ENCODE measurements at places on chromosomes 1 and 21.

DNA sequence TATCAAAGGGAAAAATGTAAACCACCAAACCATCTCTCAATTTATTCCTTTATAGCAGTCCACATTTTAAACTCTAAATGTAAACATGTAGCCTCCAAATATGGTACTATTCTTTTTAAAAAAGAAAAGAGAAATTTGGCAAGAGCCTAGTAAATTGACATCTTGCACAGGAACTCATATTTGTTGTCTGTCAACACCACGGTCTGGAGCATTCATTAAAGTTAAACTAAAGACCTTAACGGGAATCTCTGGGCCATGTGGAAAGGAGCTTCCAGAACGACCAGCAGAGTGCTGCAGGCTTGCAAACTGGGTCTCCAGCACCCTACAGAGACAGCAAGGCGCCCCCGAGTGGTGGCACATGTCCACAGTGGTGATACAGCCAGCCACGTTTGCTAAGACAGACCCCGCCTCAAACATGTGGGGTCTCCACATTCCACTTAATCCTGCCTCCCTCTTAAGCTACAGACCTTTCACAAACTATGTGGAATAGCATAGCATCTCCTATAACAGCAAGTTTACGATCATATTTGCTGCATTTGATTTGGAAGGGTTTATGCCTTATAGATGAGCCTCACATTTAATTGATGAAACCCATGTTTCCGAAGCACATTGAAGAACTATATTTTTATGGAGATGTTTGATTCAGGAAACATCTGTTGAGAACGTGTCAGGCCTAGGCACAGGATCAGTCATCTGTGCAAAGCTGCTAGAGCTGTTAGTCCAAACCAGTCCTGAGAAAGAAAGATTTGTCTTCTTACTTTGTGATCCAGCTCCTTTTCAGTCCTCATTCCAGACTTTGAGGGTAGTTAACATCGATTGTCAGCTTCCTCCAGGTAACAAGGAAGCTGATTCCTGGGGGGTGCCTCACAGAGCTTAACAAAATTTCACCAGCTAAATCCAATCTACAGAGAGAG lies 96.4 kb upstream of the BACE2 start:
- DNase-seq, result peak; percentile 11

DNA sequence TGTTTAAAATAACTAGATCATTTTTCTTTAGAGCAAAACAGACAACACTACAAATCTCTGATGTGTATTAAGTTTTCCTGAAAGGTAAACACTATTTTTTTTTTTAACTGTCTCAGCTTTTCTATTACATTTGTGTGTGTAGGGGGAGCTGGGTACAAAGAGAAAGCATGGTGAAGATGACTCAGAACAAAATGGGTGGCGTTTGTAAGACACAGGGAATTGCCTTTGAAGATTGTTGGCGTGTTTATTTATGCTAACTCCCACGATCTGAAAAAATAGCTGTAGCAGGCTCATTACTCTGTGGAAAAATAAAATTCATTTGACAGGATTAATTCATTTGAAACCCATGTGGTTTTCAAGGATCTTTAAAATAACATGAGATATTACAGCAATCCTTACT lies 285.1 kb downstream of the RYR2 start:
- DNase-seq, result no peak

GRCh38 chr1:30901798-30902581 lies 6.6 kb downstream of the SDC3 start:
- DNase-seq, result no peak

DNA sequence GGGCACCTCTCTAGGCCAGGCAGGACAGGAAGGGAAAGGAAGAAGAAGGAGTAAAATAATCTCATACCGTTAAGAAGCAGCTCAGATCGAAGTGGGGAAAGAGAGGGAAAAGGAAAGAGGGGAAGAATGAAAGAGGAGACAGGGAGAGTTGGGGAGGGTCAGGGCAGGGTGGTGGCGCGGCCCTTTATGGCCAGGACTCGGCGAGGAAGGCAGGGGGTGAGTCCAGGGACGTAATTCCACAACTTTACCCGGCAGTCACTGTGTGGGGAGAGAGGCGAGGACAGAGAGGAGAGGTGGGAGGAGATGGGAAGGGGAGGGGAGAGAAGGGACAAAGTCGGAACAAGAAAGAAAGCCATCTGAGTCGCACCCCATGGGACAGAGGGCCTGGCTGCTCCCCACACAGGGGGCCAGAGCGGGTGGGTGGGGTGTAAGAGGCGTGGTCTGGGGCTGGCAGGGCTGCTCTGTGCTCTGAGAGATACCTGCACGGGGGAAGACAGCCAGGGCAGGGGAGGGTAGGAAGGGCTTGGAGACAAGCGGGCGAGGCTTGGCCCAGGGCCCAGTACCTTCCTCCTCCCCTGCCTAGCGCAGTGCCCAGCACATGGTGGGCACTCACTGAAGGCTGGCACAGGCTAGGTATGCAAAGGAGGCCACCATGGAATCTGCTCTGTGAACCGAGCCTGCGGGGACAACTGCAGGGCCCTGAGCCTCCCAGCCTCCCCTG lies 49.4 kb downstream of the KIF21B start:
- peak; percentile 54 for DNase-seq

DNA sequence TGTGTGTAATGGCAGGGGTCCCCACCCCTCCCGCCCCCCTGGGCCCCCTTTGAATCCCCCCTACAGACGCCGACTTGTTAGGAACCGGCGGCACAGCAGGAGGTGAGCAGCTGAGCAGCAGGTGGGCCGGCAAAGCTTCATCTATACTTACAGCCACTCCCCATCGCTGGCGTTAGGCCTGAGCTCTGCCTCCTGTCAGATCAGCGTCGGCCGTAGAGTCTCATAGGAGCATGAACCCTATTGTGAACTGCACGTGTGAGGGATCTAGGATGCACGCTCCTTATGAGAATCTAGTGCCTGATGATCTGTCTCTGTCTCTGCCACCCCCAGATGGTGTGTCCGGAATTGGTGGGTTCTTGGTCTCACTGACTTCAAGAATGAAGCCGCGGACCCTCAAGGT lies 14.9 kb upstream of the VPS26C start:
- DNase-seq, result peak; percentile 35

DNA sequence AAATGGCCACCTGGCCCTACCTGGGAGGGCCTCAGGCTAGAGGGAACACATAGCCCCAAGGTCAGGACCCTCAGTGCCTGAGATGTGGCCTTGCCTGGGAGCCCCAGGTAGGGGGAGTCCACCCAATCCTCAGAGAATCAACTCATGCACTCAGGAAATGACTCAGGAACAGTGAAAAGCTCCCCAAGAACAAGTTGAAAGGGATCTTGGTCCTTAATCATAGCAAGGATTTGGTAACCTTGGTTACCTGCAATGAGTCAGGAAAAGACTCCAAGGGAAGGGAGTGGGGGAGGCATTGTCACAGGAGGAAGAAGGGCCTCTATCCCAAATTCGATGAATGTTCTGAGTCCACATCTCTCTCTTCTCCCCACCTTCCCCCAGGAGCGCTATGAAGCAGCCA lies 17.0 kb downstream of the MAP7D1 start:
- no peak for DNase-seq

GRCh38 chr1:201707656-201708055 lies 121.3 kb upstream of the IPO9 start:
- DNase-seq, result no peak

Data from hematopoietic multipotent progenitor cell treated with erythropoietin and hydrocortisone succinate and interleukin-3 and kit ligand, for 6 days (in vitro differentiated cells).